Fibroblast of skin of abdomen (primary cell): ENCODE measurements at places on chromosomes 12 and 14.

DNA sequence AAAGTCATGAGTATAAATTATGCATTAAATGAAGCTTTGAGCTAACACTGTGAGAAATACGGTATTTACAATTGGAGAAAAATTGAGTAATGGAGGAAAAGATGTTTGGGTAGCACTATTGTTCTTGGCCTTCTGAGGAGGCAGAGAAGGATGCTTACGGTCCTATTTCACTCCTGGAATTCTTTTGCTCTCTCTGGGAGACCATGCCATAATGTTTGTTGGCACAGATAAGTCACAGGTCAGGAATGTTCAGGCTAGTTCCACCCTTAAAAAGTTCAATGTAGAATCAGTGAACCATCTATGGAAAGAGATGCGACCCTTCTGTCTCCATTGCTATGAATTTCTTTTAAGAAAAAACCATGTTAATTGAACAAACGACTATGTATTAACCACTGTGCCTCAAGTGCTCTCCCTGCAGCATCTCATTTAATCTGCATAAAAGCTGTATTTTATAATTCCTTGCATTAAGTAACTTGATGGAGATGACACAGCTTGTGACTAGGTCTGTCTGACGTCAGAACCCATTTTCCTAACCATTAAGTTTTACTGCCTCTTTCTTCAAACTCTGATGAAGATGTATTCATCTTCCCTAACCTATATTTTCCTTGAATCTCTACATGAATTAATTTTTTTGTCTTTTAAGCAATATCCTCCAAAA, 9.5 kb downstream of the BATF start:
- DNase-seq, result no peak

GRCh38 chr14:79972230-79972629, 239.1 kb downstream of the DIO2 start:
- no peak for DNase-seq

- DNase-seq, result peak; percentile 50
Measured at GRCh38 chr12:95529693-95530225, 21.5 kb downstream of the USP44 start.

DNA sequence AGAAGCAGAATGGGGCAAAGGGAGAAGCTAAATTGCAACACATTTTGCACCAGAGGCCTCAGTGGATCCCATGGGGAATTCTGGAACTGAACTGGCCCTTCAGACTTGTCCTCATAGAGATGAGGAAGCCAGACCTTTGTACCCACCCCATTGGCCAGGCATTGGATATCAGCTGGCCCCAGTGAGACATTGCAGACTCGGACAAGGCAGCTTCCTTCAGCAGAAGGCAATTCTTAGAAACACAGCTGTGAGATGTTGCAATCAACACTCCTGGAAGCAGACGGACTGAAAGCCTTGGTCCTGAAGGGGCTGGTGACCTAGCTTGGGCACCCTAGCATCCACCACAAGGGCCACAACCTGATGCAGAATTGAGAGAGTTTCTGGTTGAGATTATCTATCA, 218.1 kb downstream of the MSRB3 start:
- DNase-seq, result no peak

- DNase-seq, result no peak
Measured at GRCh38 chr12:4482936-4483335, 37.3 kb upstream of the FGF6 start.

DNA sequence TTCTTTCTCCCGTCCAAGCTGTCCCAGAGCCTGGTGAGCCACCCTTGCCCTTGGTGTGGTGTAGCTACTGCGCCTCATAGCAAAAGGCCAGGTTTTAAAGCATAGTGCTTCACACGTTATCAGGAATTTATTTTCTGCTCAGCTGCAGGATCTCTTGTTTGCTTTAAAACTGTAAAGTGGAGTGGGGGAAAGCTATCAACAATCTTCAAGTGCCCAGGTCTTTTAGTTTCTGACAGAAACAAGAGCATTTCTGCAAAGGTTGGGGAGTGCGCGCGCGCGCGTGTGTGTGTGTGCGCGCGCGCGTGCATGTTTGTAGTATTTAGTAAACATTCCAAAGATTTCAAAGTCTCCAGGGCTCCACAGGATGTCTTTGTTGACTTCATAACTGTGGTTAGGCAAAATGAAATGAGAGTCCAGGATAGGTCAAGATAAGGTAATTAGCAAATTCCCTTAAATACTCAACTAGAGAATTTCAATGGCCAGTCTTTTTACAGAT, 45.5 kb downstream of the EML1 start:
- DNase-seq, result peak; percentile 43

GRCh38 chr14:74326369-74327152, 21.7 kb upstream of the VRTN start:
- no peak for DNase-seq

DNA sequence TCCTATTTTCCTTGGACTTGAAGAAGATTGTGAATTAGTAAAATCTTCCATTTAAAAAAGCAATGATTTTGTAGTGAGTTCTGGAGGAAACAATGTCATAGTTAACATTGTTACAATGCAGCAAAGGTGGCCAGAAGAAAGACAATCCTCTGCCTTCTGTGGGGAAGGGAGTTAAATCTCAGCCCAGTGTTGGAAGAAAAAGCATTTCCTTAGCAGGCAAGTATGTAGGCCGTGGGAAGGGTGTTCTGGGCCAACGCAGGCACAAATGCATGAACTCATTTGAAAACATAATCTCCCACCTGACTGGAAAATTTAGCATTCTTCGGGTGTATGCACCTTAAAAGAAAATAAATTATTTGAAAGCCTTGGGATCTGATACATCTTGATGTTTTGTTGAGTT, 258.6 kb downstream of the ADAMTS20 start:
- DNase-seq, result no peak

- no peak for DNase-seq
Measured at GRCh38 chr14:21267431-21267845, 1.8 kb downstream of the HNRNPC start.

GRCh38 chr14:63752449-63753169, 24.7 kb upstream of the SGPP1 start:
- DNase-seq, result peak; percentile 26

DNA sequence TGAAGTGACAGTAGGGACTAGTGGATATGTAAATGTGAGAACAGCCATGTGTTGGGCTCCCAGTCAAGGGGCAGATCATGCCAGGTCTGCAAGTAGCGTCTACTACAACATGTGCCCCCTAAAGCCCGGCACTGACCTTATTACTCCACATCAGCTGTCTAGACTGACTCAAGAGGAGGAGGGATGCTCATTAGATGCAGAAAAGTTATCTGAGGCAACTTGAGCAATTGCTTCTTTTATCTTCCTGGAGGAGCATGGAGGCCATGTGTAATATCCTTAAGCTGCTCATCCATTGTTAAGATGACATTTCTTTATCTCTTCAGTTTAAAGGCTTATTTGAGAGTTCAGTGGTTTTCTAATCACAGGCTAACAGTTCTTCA, 404.7 kb upstream of the FLRT2 start:
- no peak for DNase-seq

GRCh38 chr14:93295541-93296220, 37.2 kb downstream of the BTBD7 start:
- no peak for DNase-seq

- DNase-seq, result no peak
Measured at GRCh38 chr14:29102996-29103395, 336.4 kb downstream of the FOXG1 start.

- no peak for DNase-seq
Measured at GRCh38 chr12:83807871-83808270, 1104.7 kb downstream of the SLC6A15 start.

- no peak for DNase-seq
Measured at GRCh38 chr14:23172574-23172973, 10.9 kb downstream of the SLC7A8 start.

GRCh38 chr14:95707327-95707726, 6.6 kb downstream of the TCL1A start:
- no peak for DNase-seq

- no peak for DNase-seq
Measured at GRCh38 chr14:54453252-54453651, 12.1 kb upstream of the CNIH1 start.

- peak; percentile 31 for DNase-seq
Measured at GRCh38 chr12:21502164-21502496, 541 bp downstream of the GOLT1B start.

- no peak for DNase-seq
Measured at GRCh38 chr12:56143217-56143616, 9.2 kb upstream of the MYL6B start.

DNA sequence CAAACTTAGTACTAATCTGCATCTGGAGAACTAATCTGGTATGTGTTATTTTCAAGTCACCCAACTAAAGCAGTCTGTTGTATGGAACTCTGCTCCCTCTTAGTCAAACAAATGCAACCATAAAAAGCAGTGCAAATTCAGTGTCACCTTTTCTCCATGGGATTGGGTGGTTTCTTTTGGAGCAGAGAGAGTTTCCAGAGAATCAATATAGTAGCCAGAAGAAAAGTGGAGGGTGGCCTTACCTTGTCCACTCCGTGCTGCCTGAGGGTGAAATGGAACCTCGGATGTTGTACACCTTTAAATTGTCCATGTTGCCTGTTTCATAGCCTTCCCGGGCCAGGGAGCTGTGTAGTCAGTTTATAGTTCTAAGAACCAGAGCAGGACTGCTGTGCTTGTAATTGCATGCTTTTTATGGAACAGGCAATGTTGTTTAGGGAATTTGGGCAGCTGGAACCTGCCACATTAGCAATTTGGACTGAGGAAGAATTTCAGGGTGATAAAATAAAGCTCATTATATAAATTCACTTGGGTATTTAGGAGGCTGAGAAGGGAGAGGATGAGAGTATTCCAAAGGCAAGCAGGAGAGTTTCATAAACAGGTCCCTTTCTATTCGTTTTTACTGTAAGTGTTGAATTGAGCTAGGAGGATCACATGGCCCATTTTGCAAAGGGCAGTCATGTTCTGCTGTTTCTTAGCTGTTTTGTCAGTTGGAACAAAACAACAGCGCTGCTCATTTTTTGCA, 60.5 kb downstream of the CRADD start:
- no peak for DNase-seq

- DNase-seq, result no peak
Measured at GRCh38 chr12:91129662-91130362, 18.5 kb upstream of the LUM start.

GRCh38 chr14:70027785-70028428, 148.7 kb downstream of the SMOC1 start:
- DNase-seq, result peak; percentile 29

DNA sequence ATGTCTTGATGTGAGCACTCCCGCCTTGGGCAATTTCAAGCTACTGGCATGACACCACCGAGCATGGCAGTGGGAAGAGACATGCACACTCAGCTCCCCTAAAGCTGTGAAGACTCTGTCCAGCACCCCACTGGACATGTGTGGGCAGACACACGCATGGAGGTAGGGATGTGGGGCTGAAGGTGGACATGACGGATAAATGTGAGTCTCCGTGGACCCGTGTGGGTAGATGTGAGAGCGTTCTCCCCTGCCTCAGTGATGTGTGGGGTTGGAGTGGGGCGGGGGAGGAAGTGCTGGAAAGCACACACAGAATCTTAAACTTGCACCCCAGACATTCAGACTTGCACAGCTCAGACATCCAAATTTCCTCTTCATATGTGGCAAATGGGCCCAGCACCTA, 12.6 kb downstream of the SLC6A12 start:
- DNase-seq, result no peak

DNA sequence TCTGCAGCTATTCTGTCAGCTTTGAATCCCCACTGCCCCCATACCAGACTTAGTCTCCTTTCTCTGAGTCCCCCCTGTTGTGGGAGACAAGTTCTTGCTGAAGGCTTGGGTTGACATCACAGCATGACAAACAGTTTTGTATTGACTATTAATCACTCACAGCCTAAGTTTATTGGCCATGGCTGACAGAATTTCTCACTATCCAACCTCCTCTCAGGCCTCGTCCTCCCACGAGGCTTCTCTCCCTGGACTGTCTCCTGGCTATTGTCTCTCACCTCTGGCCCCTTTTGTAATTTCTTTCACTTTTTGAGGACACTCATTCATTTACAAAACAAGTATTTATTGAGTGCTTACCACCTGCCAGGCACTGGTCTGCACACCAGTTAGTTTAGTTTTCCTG, 35.2 kb upstream of the DCD start:
- no peak for DNase-seq

DNA sequence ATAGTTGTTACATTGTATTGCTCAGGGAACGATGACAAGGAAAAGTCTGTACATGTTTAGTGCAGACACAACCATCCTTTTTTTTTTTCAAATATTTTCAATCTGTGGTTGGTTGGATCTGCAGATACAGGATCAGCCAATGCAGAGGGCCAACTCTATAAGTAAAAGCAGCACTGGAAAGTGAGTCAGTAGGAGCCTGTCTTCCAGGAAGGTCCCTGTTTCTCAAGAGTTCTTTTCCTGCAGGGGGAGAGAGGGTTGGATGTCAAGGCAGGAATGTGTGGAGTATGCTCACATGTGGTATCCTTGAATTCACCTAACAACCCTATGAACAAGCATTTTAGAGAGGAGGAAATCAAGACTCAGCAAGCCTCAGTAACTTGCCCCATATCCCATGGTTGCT, 409.1 kb downstream of the NPAS3 start:
- peak; percentile 66 for DNase-seq

DNA sequence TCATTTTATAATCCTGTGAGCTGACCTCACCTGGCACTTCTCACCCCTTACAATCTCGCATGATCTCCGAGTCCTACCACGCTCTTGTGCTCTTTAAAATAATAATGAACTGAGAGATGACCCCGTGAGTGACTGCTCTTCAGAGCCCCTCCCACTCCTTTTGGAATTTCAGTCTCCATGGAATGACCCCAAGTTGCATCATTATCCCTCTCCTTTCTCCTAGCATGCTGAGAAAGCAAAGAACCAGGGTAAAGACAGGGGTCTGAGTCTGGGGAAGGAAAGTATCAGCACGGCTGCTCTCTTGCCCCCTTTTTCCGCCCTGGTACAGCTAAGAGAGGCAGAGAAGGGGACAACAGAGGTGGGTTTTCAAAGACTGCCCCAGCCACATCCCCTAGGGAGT, 178.3 kb upstream of the PLEKHA5 start:
- no peak for DNase-seq

DNA sequence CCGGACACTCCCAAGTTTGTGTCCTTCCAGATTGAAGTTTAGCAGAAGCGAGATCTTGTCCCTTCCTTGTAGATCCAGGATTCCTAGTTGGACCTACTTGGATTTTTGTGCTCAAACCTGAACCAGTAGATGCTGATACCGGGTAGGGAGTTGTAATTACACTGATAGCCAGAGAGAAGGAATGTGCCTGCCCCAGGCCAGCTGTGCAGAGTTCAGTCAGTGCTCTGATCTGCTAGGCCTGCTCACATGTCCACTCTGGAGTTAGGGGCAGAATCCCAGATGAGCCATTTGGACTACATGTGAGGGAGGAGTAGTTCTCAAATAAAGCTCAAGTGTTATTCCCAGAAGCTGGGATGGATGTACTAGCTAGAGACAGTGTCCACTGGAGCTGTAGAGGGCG, 65.7 kb downstream of the PRKCH start:
- DNase-seq, result no peak
